Dorsolateral prefrontal cortex (tissue), 122 donors: ENCODE measurements at places on chromosomes 13 and 19.

- no peak for DNase-seq
Observed at GRCh38 chr19:2800506-2800905, 15.2 kb downstream of the THOP1 start.

GRCh38 chr19:45403781-45404556 is 900 bp downstream of the PPP1R13L start:
- no peak for DNase-seq

GRCh38 chr13:45851171-45851921 is at the start of gene SIAH3:
Gene SIAH3, minus strand, starts transcription at chr13:45851753. Its CDS starts 124 bp downstream, at chr13:45851629.
- peak; percentile 60 for DNase-seq

- DNase-seq, result peak; percentile 96
Observed at GRCh38 chr19:35066691-35067563, 25.4 kb downstream of the HPN start.

GRCh38 chr13:113152984-113153809 is 5.3 kb upstream of the PROZ start:
- peak; percentile 32 for DNase-seq

GRCh38 chr13:47934371-47934770 is 66.7 kb downstream of the SUCLA2 start:
- no peak for DNase-seq
